ENCODE measurements at places on chromosomes 5 and 9.

DNA sequence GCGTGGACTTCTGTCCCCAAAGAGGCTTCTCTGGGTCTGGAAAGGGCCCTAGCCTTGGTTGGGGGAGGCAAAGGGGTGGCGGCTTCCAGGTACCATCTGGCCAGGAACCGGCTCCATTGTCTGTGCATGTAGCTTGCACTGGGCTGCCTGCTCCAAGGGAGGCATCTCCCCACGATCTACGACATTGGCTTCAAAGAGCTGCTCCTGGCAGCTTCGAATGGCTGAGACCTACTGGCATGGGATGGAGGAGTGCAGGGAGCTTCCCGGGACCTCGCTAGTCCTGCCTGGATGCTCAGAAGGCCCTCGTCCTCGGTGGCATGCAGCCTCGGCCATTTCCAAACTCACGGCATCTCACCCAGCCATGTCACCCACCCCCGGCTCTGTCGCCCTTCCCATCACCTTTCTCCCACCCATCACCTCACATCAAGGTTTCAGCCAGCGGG, 137.8 kb downstream of the KCNIP1 start:
- no peak for DNase-seq

- no peak for DNase-seq
Measured at GRCh38 chr5:97106216-97106581, 36.2 kb downstream of the LIX1 start.

- no peak for DNase-seq
Measured at GRCh38 chr5:167813389-167813788, 478.1 kb upstream of the WWC1 start.

DNA sequence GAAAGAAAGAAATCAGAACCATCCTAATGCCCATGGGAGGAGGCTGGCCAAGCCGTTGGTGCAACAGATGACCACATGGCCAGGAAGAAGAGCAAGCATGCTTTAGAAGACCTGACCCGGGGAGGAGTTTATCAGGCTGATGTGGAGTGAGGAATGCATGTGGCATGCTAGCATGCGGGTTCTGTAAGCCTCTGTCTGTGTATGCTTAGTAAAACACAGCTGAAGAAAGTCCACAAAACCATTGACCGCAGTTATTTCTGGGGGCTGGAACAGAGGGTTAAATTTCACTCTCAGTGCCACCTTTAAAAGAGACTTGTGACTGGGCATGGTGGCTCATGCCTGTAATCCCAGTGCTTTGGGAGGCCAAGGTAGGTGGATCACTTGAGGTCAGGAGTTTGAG, 19.1 kb downstream of the GFI1B start:
- DNase-seq: no peak

DNA sequence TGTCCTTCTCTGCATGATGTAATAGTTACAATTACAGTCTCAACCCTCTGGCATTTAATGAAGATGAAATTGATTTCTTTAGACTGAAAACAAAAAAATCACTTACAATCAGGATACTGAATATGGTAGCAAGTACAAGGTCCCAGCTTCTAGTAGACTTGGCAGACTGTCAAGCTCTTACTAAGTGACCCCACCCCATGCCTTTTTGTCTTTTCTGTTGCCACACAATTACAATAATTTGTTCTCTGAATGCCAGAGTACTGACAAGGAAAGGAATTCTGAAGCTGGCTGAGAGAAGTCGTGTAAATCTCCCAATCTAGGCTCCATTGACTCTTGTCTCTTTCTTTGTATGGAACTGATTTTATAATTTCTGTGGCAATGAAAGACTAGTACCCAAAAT, 154.2 kb downstream of the TMC1 start:
- no peak for DNase-seq

GRCh38 chr9:3241290-3241689, 284.5 kb downstream of the RFX3 start:
- DNase-seq: no peak

DNA sequence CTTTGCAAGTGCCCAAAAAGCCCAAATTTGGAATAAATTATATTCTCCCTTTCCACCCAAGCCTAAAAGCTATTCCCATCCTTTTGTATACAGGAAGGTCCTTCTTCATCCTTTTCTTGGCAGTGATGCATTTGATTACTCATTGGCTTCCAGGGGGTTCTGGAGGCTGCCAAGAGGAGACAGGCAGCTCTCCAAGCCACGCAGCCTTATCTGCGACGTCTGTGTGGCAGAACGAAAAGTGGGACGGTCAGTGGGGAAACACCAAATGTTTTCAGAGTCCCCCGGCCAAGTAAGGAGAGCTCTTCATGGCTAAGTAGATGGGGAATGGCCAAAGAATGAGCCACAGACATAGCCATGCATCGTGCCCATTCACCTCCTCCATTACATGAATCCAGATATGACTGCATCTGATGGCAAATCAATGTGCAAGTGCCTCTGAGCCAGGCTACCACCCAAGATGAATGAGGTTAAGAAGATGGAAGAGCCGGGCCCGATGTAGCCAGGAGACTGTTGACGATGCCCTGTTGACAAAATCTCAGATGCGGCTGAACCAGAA, 12.1 kb downstream of the ADAM19 start:
- DNase-seq: peak; percentile 69

DNA sequence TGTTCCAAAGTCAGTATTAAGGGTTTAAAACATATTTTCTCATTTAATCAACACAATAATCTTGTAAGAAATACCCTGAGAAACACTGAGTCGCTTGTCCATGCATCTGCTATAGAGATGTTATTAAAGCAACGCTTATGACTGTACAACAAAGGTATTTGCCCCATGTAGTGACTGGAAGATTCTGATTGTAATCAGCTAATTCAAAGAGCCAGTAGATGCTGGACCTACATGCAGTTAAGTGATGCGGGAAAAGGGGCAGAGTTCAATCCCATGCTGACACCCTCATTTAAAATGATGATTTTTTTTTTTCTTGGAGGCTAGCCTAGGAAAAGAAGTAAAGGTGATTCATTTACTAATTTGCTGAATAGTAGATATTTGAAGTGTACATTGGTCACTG, 149.3 kb upstream of the MTAP start:
- DNase-seq: no peak

DNA sequence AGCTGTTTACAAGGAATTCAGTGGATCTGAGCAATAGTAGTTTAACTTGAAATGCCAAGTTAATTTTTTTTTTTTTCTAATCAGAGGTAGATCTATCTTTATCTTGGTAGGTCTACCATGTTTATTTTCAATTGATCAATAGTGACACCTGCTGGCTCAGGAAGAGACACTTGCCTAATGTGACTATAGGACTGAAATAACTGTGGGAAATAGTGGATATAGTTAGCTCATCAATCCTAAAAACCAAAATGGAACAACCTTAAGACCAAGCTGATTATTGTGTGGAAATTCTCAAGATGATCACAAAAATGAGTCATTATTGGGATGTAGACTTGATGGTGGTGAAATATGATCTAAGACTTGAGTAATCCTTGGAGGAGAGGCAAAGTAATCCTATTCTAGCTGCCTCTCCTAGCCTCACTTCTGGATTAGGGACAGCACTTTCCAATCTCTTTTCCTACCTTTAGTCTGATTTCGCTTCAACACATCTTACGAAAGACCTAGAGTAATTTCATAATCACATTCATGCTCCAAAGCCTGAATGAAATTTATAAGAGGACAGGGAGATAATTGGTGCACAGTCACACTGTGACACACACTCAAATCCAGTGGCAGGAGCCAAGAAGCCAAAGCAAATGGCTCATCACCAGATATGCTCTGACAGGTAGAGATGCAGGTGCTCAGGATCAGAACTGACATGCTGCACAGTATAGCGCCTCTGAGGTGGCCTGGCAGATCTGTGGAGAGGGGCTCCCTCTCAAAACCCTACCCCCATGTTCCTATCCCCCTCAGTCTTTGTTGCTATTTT, 156.3 kb downstream of the HMHB1 start:
- DNase-seq: peak; percentile 68

- no peak for DNase-seq
Measured at GRCh38 chr9:13731637-13732036, 452.1 kb upstream of the MPDZ start.

DNA sequence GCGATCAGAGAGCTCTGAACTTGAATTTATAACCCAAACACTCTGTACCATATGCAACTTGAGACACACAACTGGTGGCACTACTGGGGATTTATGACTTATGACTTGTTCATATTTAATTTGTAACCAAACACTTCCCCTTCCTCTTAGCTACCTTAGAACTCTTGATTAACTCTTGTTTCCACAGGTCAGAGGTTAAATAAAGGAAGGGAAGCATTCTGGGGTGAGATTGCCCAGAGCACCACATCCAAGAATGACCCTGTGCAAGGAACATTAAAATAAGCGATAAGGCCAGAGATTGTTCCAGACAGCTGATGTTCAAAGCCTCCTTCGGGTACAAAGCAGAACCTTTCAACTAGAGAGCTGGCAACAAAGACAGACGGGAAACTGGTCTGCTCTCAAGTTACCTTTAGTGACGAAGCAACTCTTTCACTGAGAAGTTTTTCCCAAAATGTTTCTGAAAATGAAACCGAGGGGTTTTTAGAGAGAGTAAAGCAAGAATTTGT, 242.6 kb downstream of the DENND1A start:
- no peak for DNase-seq

DNA sequence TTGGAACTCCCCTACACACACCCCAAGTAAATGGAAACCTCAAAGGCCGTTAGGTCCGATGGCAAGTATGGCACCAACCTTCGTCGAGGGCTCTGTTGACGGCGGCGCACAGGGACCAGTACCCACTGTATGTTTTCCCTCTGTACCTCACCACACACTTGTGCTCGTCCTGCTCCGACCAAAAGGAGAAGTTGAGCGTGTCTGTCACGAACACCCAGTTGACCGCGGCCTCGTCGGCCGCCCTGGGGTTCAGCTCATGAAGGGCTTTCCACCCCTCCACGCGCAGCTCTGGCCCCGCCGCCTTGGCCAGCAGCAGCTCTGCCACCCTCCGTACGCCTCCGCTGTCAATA, 24.0 kb downstream of the HNRNPK start:
- DNase-seq: no peak

GRCh38 chr5:14659821-14660607, 4.5 kb upstream of the OTULIN start:
- DNase-seq: no peak

All from NCI-H446 (cell line).